ENCODE measurements at places on chromosomes 3 and 15.

DNA sequence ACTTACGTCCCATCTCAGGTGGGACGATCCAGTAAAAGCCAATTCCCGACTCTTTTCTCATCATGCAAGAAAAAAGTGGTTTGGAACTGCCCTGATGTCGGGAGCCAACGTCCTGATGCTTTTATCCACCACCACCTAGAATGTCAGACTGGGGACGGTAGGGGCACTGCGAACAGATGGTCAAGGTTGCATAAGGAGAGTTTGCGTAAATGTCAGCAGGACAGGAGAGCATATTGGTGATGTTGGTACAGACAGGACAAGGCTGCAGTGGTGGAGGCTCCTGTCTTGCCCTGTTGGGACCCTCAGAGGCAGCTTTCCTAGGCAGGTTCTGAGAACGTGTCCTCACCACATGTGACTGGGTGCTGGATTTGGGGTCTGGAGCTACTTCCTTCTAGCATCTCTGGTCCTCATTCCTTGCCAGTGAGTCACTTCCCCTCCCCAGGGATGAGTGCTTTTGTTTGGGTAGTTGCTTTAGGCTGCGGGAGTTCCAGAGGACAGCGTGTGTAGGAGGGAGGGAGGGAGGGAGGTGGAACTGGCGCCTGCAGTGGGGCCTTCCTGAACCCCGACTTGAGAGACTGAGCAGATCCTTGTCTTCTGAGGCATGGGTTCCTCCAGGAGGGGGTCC lies 21.0 kb downstream of the THSD4 start:
- peak; percentile 83 for DNase-seq

DNA sequence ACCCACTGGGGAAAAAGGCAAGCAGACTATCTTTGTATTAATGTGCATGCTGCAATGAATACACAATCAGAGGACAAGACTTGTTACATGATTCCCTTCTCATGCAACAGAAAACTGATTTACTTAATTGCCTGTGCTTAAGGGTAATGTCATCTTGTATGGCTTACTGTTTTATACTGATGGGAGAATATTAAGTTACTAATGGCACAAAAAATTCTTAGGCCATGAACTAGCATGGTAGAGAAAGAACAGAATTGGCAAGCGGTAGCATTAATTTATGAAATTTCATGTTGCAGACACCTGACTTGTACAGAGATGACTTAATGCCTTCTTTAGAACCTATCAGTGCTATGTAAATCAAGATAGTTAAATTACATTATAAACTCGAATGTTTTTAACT lies 282.3 kb downstream of the CNTN3 start:
- DNase-seq, result no peak

DNA sequence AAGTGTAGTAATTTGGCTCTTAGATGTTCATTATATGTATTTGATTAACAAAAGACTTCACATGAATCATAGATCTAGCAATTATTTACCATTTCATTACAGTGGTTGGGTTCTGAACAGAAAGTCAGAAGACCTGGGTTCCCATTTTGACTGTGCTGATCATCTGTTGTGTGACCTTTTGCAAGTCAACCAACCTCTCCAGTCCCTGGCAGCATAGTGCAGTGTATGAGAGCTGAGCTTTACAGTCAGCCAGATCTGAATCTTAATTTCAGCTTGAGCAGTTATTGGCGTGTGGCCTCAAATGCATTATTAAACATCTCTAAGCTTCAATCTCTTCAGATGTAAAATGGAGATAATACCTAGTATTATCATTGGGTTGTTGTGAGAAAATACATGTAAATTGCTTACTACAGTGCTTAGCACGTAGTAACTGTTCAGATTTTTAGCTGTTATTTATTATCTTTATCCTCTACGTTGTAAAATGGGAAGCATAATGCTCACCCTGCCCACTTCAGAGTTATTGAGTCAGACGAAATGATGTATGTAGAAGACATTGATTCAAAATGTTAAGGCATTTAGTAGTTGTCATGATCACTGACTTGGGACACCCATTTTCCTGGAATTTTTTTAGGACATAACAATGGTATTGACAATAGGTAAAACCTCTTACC lies 104.0 kb downstream of the KLHL25 start:
- no peak for DNase-seq

GRCh38 chr15:72463702-72464101 lies 10.4 kb upstream of the ARIH1 start:
- DNase-seq, result no peak

- no peak for DNase-seq
Measured at GRCh38 chr15:98150084-98150483, 189.6 kb downstream of the ARRDC4 start.

DNA sequence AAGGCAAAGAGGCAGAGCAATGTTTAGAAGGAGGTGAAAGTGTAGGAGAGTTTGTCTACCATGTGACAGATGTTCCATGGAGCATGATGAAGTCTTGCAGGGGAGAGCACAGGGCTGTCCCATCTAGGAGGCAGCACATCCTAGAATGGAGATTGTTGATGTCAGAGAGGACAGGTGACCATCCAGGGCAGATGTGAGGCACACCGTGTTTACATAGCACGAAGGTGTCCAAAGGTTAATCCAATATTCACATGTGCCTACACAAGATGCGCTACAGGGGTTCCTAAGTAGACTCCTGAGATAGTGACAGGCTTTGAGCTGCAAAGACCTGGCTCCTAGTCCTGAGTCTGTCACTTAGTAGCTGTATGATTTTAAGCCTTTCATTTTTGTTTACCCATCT lies 219.3 kb upstream of the SLCO3A1 start:
- DNase-seq, result no peak

DNA sequence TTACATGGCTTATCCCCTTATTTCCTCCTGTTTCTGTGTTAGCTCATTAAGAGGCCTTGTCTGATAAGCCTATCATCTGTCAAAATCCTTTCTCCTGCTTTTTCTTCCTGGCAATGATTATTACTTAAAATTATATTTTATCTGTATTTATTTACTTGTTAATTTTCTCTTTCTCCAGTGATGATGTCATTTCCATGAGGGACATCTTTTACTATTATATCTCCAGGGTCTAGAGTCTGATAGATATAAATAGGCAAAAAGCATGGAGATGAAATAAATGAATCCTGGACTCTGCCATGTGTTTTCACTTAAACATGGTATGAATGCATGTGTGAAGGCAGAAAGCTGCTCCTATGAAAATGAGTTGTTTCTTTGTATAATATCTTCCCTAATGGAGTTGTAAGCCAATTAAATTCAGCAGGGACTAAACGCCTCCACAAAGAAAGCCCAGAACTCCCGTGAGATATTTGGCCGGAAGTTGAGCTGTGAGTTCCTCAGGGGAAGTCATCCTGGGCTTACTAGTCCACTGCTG lies 375.2 kb downstream of the TUSC7 start:
- no peak for DNase-seq

GRCh38 chr15:77634266-77634962 lies 1.7 kb upstream of the LINGO1 start:
- DNase-seq, result peak; percentile 22

DNA sequence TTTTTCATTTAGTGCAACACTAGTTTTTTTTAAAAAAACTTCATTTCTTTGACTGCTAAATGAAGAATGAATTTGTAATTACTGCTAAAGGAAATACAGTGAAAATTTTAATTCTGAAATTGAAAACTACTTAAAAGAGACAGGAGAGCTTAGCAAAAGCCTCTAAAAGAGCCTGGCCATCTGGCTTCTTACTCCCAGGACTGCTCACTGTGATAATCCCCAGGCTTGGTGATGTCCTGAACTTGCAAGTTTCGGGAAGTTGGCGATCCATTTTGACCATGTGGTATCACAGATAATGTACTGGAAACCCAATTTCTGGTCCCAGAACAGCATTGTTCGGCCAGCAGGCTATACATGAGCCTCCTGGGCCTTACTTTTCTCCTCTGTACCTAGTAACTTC lies 292.1 kb downstream of the FGF12 start:
- no peak for DNase-seq

DNA sequence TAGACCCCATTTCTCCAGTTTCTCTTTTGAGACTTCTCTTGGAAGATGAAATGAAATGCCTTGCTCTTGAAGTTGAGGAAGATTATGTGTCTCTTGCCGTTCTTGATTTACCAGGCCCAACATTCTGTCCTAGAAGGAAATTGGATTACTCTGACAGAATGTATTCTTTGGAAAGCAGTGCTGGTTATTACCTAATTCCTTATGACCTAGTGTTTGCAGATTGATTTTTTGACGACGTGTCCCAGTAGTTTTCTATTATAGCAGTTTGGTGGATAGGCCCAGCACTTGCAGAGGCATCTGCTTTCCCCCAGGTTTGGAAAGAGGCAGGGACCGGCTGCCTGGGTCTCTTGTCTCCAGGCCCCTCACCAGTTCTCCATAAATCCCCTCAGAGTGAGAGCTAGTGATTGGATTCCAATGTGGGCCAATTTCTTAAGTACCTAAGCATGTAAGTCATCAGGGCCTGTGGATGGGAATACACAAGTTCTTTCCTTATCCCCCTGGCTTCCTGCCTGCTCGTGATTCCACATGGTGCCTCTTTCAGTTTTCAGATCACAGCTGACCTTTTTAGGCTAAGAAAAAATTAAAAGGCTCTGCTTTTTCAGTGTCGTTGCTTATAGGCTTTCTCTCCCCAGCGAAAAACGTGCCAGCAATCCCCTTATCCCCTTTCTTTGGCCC lies 50.2 kb downstream of the EPHB3 start:
- DNase-seq, result no peak

DNA sequence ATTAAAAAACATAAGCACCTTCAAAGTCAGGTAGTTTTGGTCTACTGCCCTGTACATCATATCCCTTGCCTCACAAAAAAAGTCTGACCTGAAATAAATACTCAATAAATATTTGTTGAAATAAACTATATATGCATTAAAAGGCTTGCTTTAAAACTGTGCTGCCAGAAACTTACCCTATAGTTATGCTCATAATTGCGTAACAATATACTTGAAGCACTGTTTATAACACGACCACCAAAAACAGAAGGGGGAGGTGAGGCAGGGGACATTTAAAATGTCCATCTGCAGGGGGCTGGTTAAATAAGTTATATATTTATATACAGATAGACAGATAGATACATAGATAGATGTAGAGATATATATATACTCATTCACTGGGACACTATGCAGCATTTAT lies 549.5 kb downstream of the MAGI1 start:
- DNase-seq, result no peak

DNA sequence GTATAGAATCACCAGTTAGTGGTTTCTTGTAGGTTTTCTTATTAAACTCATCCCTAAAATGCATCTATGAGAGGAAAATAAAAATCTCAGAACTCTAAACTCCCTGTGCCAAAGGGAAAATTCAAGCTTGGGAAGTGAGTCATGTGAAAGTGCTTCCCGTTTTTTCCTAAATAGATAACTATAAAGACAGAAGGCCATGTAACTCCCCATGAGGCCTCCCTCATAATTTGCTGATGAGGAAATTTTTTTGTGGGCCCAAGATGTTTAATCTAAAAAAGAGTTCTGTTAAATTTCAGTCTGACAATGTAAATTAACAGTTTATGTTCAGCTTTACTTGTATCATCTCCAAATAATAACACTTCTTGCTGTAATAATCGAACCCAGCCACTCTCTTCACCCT lies 1273.9 kb downstream of the OTOL1 start:
- DNase-seq, result no peak

- no peak for DNase-seq
Measured at GRCh38 chr3:130992344-130992743, 34.3 kb downstream of the ASTE1 start.

GRCh38 chr3:128697341-128697740 lies 28.6 kb upstream of the RAB7A start:
- DNase-seq, result no peak

DNA sequence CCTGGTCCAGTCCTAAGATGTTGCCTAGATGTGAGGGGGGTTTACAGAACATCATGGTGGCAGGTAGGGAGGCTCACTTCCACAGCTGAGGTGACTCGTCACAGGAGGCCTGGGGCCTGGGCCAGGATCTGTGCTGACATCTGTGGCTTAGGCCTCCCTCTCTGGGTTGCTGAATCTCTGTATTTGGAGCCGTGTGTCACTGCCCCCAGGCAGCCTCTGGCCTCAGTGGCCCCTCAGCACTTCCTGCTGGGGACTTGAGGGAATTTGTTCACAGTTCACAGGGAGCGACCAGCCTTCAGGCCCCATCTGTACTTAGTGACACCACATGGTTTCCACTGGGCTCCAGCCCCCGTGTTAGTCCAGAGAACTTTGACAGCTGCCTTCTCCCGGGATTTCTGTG lies 41.7 kb upstream of the ADAMTSL3 start:
- no peak for DNase-seq

DNA sequence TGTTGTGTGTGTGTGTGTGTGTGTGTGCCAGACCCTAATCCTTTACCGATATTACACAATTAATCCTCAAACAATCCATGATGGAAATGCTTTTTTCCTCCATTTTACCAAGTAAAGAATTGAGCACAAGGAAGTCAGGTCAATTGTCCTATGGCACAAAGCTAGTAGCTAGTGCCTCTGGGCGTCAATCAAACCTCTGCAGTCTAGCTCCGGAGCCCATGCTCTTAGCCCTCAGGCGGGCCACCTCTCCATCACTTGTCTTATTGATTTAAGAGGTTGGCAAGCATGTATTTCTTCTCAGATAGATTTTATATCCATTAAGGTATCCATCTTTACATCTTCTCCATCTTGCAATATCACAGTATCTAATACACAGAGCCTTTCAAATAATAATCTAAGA lies 886.6 kb downstream of the TBL1XR1 start:
- DNase-seq, result no peak

GRCh38 chr3:103393395-103394186 lies 958.8 kb downstream of the ZPLD1 start:
- peak; percentile 61 for DNase-seq

- peak; percentile 35 for DNase-seq
Measured at GRCh38 chr3:11591002-11591355, 52.7 kb downstream of the VGLL4 start.

DNA sequence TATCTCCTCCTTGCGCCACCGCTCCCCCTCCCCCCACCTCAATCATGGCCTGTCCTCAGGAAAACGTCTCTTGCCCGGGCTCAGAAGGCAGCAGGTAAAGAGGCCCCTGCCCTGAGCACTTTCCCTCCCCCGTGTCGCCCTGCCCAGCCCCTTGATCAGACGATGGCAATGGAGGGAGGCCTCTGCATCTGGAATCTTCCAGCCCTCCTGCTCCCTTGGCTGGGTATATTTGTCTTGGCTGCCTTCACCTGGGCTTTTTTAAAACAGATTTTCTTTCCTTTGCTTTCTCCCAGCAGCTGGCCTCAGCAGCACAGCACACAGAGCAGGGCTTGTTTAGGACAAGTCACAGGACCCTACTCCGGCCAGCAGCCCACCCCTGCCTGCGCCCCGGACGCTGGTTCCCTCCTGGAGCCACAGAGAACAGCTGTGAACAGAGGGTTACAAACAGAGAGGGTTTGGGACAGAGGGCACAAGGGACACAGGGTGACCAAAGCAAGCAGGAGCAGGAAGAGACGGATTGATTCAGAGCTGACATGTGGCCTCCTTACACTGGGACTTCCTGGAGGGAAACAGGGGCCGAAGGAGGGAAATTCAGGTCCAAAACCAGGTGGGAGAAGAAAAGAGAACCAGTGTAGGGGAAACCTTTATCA lies 78.7 kb downstream of the ISG20 start:
- no peak for DNase-seq

- DNase-seq, result no peak
Measured at GRCh38 chr3:22933841-22934116, 269.3 kb upstream of the UBE2E2 start.
